Skeletal muscle cell (primary cell): ENCODE measurements at places on chromosomes 11 and 22.

DNA sequence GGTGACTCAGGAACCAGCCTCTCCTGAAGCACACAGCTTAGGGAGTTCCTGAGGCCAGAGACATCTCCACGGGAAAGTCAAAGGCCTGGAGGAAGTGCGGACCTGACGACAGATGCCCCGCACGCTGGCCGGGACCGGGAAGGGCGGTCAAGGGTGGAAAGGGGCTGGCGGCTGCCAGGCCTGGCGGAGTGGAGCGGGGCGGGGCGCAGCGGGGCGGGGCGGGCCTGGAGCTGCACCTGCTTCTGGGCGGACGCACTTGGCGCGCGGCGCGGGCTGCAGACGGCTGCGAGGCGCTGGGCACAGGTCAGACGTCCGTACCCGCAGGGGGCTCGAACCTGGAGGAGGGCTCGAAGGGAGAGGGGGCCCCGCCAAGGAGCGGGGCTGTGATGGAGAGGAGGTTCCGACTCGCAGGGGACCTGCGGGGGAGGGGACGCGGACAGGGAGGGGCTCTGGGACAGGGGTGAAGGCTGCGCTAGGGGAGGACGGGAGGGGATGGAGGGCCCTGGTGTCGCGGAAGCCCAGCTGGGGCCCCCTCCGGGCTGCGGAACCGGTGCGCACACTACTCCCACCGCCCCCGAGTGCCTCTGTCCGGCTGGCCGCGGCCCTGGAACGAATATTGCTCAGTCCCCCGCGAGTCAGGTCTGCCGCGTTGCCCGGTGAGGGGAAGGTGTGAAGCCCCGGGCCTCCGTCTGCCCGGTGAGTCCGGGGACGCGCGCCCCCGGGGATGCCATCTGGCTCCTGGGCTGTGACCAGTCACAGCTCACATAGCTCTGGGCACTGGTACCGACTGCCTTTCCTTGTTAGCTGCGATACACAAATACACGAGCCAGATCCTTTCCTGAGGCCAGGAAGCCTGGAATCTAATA is at the start of gene TMEM45B:
TSS of gene TMEM45B (plus strand) at position 253 of the 866 bp plus-strand sequence. CDS start 36,635 bp downstream, outside the sequence.
- DNase-seq: no peak

DNA sequence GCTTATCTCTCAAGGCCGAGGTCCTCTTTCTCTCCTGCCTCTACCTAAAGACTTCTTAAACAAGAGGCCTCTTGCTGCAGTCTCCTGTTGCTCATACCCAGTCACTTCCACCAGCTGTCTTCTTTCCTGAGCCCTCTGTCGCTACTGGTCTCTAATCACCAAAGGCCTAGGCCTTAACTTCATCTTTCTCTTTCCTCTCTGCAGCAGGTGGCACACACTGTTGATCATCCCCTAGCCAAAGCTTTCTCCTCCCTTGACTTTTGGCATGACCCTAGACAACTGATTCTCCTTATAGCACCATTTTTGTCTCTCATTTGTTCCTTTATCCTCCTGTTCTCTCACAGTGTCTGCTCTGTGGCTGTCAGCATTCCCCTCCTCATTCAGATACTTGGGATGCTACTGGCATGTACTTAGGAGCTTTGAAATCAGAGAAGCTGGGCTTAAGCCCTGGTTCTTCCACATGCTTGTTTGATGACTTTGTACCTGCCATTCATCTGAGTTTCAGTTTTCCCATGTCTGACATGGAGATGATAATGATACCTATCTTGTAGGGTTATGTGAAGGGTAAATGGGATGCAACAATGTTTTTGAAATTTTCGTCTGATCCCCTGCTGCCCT is 22.4 kb downstream of the ENDOD1 start:
- no peak for DNase-seq

DNA sequence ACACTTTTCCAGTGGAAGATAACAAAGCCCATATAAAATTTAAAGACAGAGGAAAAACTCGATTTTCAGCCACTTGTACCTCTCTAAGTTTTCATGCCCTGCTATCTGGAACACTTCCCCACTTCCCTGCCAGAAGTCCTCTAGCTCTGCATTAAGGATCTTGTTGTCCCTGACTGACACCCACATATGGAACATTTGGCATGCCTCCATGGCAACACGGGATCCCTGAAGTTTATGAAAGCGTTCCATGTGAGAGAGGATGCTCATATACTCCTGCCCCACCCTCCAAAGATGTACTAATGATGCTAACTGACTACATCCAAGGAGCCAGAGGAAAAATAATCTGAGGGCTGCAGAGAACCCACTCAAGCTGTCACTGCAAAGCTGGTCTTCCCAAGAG is 8.8 kb upstream of the C11orf91 start:
- no peak for DNase-seq

GRCh38 chr11:111633756-111634362 is 31.6 kb downstream of the SIK2 start:
- no peak for DNase-seq

- DNase-seq: peak; percentile 30
Observed at GRCh38 chr11:93133488-93134109, 64.2 kb downstream of the SLC36A4 start.

DNA sequence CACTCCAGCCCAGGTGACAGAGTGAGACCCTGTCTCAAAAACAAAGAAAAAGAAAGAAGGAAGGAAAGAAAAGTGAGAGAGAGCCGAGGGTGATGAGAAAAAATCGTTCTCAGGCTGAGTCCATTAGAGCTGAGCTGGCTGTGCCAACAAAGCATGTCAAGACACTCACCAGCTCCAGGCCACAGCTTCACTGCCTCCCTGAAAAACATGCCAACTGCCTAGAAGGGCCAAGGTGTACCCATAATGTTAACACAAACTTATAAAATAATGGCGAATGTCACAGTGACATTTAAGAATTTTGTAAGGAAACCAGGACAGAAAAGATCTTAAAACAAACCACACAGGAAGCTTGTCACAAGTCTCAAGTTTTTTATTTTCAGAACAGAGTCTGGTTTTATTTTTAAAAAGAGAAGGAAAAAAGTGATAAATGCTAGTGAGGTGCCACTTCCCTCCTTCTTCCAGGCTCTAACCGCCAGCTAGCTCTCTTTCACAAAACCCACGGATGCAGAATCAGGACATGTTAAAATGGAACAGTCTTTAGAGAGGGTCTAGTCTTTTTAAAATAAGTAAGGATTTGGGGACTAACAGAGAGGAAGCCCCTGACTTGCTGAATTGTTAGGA is 5.1 kb downstream of the TMEM121B start:
- DNase-seq: no peak

DNA sequence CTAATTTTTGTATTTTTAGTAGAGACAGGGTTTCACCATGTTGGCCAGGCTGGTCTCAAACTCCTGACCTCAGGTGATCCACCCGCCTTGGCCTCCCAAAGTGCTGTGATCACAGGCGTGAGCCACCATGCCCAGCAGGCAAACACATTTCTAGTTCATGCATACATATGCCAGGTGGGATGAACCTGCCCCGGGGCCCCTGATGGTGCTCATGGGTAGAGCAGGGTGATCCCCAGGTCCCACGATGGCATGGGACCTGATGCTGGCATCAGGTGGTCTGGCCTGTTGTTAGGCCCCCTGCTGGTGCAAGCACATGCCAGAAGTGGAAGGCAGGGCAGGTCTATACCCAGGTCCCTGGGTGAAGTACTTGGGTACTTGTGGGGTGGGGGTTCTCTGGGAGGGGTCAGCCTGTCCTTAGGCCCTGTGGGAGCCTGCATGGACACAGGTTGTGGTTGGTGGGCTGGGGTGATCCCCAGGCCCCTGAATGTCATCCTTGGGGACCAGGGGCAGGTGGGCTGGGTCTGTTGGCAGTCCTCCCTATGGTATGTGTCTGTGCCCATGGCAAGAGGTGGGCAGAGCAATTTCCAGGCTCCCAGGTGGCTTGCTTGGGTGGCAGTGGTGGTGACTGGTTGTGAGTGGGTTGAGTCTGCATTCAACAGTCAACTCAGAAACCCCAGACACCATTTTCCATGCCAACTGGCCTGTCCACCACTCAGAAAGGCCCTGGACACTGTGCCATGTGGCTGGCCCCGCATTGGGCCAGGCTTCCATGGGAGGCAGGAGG is 9.6 kb upstream of the RGL4 start:
- no peak for DNase-seq

DNA sequence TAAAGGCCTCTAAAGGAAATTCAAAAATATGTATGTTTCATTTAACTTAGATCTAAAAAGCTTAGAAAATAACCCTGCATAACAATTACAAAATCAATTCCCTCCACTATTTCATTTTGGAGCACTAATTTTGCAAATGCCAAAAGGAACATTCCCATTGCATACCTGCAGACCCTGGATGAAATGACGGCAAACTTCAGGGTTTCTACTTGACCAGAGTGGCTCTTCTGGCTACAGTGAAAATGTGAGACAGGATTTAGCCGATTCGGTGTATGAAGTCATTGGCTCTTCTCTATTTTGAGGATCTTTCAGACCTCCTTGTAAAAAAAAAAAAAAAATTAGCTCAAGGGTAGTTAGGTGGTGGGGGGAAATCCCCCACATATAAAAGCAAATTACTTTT is 44.1 kb downstream of the PAX6 start:
- DNase-seq: no peak

DNA sequence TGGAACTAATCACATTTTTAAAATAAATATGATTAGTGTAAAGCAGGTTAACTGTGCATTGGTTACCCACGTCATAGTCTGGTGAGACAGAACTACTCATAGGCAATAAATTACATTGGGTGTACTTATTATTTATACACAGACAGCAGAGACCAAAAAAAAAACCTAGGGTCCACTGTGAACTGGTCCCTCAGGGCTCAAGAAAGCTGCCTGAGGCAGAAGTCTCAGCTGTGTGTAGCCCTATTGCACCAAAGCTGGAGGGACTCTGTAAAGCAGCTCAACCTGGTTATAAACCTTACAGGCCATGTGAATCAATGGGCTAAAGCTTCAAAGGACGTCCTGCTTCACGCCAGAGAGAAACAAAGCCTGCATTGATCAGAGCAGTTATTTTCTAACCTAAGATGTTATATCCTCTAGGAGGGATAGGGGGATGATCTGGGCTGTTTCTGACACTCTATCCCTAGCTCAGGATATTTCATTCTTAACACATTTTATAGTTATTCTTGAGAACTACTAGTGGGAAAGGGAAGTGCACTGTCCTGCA is 432.2 kb upstream of the ANO3 start:
- DNase-seq: no peak

GRCh38 chr11:86064220-86064803 is 4.6 kb downstream of the PICALM start:
- no peak for DNase-seq

DNA sequence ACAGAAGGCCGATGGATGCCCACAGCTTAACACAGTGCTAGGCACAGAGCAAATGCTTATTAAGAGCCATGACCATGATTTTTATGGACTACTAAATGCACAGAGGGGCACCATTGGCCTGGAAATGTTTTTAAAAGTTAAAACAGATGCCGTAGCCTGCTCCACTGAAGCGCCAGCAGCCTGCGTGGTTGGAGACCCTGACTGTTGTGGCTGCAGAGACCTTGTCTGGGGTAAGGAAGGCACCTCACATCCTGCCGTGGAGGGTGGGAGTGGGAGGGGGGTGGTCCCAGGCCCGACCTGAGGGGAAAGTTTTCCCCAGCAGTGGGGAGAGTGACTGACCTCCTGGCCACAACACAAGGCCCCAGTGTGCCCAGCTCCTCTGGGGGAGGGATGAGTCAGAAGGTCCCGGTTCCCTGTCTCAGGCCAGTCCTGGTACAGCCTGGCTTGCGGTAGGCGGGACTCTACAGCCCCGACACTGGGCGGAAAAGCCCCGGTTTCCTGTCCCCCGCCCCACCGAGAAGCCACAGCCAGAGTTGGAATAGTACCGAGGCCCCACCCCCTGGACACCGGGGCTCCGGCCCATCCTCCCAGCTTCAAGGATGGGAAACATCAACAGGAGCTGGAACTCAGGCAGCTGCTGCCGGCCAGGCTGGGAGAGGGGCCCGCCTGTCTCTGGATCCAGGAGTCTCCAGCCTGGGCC is 7.0 kb downstream of the CHST1 start:
- DNase-seq: no peak

DNA sequence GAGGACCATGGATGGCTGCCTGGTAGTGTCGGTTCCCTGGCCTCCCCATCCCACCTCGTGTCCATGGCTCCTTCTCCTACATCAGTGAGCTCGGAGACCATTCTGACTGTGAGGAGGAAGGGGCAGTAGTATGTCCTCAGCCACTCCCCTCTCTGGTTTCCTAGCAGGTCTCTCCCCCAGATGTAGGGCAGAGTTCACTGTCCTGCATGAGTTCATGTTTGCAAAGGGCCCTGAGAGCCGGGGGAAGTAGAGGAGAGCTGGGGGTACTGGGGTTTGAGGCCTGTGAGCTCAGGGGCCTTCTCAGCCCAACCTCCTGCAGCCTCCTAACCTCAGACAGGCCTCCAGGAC is 18.4 kb upstream of the ST3GAL4 start:
- no peak for DNase-seq

- DNase-seq: no peak
Observed at GRCh38 chr22:50531962-50532674, 2.3 kb upstream of the TYMP start.

DNA sequence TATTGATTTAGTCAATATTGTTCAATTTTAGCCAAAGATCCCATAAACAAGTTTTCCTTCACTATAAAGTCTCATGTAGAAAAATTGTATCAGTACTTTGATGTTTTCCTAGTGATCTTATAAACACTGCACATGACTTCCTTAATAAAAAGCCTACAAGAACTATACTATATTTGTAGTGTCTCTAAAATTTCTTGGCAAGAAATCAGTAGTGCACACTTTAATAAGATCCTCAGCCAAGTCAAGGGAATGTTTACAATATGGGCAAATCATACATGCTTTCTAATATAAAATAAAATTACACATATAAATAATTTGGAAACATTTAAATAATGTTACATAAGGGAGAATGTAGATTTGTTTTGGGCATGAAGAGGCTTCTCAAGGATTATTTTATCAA is 203.0 kb upstream of the CCDC179 start:
- no peak for DNase-seq

DNA sequence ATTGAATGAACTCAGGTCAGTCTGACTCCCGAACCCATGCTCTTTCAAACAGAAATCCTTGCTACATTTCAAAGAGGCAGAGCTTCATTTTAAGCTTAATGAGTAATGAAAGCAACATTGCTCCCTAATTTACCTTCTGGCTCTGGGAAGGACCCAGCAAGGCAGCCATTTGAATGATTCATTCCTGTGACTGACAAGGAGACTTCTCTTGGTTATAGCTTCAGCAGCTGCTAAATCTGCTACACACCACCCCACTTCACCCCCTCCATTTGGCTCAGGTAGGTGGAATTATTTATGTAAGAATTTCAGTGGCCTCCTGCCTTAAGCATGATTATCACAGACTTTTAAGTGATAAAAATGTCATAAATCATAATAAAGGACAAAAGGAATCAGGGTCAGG is 117.7 kb downstream of the KCNC1 start:
- no peak for DNase-seq

DNA sequence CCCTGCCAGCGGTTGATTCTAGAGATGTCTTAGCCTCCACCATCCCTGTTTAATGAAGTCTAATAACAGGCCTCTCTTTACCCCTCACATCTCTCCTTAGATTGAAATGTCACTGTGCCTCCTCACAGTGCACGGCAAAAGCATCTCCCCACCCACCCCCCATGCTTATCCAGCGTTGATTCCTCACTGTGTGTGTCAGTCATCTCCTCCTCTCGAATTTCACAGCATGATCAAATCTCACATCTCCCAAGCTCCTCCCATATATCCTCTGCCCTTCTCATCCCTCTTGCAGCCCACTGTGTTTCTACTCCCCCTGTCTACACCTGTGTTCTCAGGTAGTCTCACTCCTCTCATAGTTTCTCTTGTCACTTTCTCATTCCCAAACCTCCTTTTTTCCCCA is 84.6 kb downstream of the DBX1 start:
- no peak for DNase-seq

- DNase-seq: peak; percentile 5
Observed at GRCh38 chr22:26330971-26331625, 98.0 kb upstream of the ASPHD2 start.
